Upper lobe of left lung (tissue), 6 donors: ENCODE measurements at places on chromosomes 12 and 14. TPM values are rescaled to one million over a fixed set of nuclear protein-coding genes. Genes with fewer than 3 reads are reported as not detected.
A peak's percentile ranks its signal among the peaks of the same experiment; 100 is the strongest.

DNA sequence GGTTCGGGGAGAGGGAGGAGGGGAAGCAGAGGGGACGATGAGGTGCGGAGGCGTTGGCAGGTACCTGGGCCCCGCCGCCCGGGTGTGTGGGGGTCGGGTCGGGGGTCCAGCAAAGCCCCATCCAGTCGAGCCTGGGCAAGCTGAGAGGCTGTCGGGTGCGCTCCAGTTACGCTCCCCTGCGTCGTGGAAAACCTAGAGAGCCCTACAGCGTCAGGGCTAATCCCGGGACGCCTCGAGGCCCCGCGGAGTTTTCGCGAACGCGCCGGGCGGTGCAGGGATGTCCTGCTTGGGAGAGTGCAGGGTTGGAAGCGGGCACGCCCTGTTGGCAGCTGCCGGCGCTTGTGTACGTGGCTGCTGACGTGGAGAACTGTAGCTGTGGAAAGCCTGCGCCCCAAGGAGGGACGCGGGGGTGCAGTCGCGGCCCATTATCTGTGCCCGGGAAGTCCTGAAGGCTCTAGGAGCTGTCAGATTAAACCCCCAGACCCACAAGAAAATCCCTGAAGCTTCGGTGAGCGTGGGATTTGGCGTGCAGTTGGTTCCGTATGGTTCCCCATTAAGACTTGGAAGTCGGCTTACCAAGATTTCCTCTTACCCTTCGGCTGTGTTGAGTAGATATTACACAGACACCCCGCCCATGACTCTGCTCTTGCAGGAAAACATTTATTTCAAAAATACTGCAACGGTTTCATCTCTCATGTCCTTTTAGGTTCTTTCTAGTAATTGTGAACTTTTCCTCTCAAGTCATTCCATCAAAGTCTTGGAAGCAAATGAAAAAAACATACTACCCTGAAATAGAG lies 11.3 kb upstream of the SLC38A2 start:
- peak; percentile 96 for DNase-seq

- DNase-seq: no peak
Observed at GRCh38 chr14:91349481-91350074, 68.0 kb downstream of the CCDC88C start.

DNA sequence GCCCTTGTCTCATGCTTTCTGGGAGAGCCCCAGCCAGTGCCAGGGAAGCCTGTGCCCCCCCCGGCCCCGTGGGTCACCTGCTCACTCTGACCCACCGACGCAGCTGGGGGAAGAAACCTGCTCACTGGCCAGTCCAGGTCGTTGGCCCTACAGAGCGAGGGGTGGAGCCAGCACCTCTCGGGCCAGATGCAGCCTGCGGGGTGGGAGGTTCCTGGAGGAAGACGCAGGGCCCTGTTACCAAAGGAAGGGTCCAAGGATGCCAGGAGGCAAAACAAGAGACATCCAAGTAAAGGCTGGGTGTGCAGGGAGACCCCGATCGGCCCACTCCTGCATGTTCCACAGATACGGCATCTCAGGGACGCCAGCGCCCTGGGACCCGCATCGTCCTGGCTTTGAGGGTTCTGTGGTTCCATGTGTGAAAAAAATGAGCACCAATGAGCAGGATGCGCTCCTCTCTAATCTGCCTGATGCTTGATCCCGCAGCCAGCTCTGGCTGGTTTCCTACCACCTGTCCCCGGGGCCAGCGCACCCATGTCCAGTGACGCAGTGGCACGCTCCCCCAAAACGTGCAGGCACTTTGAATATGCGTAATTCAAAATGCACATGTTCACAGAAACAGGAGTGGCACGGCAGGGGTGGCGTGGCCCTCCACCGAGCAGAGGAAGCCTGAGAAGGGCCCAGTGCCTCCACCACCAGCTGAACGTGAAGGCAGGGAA lies 66.0 kb upstream of the GALNT9 start:
- DNase-seq: no peak

- DNase-seq: no peak
Observed at GRCh38 chr12:15721316-15722115, 67.7 kb downstream of the EPS8 start.

The SOAT2 gene
- total RNA-seq: 3.1 TPM

The CLEC14A gene
- 95.4 TPM for total RNA-seq
